ENCODE measurements at places on chromosomes 3 and 15.

- DNase-seq, result no peak
These were observed 85.2 kb upstream of the HERC1 start for GRCh38 chr15:63918901-63919348.

DNA sequence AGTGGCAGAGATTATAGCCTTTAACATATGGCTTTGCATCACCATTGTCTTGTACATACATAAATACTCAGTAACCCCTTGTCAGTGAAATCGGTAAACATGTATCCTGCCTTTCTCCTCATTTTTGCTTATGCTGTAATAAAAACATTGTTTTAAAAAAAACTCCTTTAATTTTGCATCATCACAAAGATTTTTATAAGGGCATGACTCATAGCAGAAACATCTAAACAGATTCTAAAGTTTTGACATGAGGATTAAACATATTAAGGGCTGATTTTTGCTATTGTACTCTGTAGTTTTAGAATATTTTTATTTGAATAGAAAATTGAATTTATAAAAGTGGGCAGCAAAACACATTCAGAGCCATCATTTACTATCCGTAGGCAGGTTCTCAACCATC, 275.9 kb downstream of the ZIC4 start:
- DNase-seq, result no peak

DNA sequence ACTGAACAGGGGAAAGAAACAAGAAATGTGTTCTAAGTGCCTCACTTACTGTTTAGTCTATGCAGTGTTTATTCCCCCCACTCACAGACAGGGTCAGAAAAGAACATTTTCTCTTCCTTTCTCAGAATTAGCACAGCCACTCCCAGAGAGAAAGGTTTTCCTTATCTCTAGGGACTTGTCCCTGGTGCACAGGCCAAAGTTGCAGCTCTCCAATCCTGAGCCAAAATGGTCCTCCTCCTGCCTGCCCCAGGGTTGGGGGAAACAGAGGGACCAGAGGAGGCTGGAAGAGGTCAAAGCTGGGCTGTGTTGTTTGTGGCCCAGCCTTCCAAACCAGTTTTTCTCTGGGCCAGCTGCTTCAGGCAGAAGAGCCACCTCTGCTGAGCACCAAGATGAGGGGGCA, 12.0 kb downstream of the RAB6B start:
- DNase-seq, result no peak

GRCh38 chr3:110199588-110199943, 862.2 kb upstream of the DPPA4 start:
- no peak for DNase-seq

- DNase-seq, result no peak
These were observed 17.1 kb downstream of the PCNP start for GRCh38 chr3:101591071-101591470.

DNA sequence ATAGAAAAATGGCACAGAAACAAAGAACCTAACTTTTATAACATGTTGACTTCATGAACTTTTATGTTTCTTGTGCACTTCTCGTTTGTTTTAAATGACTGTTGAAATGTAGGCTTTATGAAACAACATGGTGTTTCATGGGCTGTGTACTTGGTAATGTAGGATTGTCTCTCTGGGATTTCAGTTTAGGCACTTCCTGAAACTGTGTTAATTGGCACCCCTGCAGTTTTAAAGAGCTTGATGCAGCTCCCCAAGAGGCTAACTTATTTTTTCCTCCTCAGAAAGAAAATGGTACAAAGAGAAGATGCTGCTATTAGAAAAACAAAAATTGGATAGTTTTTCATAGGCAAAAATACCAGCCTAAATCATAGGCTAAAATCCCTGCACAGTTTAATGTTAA, 239.2 kb downstream of the GRM7 start:
- DNase-seq, result no peak

DNA sequence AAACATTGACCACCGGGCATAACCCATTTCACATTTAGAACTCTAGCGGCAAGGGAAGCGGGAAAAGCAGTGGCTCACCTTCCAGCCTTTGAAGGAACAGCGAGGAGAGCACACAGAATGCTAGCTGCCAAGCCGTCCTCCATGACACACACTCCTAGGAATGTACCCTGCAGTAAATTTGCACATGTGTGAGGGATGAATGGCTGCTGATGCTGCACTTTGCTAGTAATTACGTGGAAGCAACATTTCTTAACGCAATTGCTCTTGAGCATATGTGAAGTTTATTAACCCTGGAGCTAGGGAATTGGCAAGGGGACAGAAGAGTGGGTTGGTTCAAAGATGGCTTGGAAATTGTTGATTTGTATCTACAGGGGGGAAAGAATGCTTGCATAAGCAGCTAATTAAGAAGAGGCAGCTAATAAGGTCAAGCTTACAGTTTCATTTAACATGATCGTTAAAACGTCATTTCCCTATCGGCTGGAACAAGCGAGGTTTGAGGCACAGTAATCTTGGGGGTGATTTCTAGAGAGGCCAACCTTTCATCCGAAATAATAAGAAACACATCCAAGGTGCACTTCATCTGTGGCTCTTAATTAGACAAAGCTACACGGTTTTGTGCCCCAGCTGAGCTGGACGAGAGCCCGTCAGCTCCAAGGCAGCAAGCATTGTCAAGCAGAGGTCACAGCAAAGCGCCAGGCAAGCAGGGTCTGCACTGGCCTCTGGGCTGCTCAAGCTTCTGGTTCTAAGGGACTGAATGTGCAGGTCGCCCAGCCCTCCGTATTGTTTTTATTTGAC, 123.4 kb downstream of the CHSY1 start:
- DNase-seq, result no peak

- DNase-seq, result no peak
These were observed 168.1 kb upstream of the CD96 start for GRCh38 chr3:111373861-111374260.

- no peak for DNase-seq
These were observed 129.7 kb upstream of the CDIN1 start for GRCh38 chr15:36449662-36450145.

GRCh38 chr3:105367063-105367405, 325 bp downstream of the ALCAM start:
- peak; percentile 23 for DNase-seq

- no peak for DNase-seq
These were observed 155.9 kb upstream of the ICE2 start for GRCh38 chr15:60634815-60635214.

- no peak for DNase-seq
These were observed 255.7 kb downstream of the CNTN6 start for GRCh38 chr3:1348547-1348946.

- DNase-seq, result no peak
These were observed 3.9 kb downstream of the ITIH3 start for GRCh38 chr3:52798376-52798977.

- DNase-seq, result no peak
These were observed 17.5 kb upstream of the GOLGA8J start for GRCh38 chr15:30065025-30065801.

GRCh38 chr3:128994173-128994512, 267 bp upstream of the CFAP92 start:
- no peak for DNase-seq
